ENCODE measurements at places on chromosomes 3 and 15. TPM values are rescaled to one million over a fixed set of nuclear protein-coding genes. Genes with fewer than 3 reads are reported as not detected.

- no peak for DNase-seq
These were observed 145.9 kb downstream of the SATB1 start for GRCh38 chr3:18279226-18279737.

HOMER2 gene
- total RNA-seq = 18.7 TPM

DNA sequence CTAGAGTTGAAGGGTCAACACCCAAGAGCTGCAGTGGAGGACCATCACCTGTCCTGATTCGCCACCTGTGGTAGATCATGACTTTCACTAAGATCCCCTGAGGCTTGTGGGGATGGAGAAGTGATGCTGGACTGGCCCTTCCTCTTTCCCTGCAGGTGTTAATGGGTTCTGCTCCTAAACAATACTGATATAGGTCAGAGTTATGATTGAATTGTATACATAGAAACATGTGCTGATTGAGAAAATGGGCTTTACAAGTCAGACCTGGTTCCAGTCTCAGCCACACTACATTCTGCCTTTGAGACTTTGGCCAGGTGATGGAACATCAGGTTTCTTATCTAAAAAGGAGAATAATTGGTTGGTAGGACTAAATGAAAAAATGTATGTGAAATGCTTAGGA is 418.9 kb upstream of the TPRG1 start:
- no peak for DNase-seq

TMEM42 gene
- 9.5 TPM for total RNA-seq

Data from neural crest cell (in vitro differentiated cells).